Panc1 (cell line): ENCODE measurements at places on chromosomes 5 and 9.

GRCh38 chr5:856531-857425 is 6.0 kb upstream of the ZDHHC11 start:
- DNase-seq: no peak

DNA sequence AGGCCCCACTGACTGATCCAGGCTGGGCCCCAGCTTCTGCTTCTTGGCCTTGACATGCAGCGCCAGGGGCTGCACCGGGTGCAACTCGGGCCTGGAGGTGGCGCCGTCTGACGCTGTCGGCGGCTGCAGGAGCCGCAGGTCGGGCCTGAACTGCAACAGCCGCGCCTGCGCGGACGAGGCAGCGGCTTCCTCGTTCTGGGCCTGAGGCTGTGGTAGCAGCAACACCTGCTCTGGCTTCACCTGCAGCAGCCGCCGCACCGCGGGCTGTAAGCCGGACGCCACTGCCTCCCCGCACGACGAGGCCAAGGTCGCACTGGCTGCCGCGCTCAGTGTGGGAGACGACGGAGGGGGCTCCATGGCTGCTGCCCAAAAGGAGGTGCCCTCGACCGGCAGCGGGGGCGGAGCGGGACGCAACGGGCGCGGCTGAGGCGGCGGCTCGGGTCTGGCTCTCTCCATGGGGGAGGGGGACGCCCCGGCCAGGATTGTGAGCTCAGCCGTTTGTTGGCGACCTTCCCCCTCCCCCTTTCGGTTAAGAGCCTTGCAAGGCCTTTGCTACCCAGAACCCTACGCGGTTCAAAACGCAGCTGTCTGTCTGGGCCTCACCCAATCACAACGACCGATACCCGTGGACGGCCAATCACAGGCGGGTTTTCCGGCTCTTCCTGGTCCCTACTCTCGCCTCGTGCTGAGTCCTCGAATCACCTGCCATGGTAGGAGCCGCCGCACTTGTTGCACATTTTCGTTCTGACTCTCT is 438 bp downstream of the SOX30 start:
- DNase-seq: no peak

DNA sequence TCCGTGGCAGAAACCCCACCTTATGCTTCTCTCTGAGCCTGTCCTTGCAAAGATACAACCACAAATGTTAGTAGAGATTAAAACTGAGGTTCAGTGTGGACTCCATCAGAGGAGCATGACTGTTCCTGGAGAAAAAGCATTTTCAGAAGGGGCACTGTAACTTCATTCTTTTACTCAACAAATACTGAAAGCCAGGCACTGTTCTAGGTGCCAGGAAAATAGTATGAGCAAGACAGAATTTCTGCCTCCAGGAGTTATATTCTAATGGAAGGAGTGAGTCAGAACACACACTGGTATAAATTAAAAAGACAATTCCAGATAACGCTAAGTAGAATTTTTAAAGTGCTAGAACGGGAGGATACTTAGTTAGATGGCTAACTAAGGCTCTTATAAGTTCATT is 251.4 kb upstream of the GAS1 start:
- DNase-seq: no peak

DNA sequence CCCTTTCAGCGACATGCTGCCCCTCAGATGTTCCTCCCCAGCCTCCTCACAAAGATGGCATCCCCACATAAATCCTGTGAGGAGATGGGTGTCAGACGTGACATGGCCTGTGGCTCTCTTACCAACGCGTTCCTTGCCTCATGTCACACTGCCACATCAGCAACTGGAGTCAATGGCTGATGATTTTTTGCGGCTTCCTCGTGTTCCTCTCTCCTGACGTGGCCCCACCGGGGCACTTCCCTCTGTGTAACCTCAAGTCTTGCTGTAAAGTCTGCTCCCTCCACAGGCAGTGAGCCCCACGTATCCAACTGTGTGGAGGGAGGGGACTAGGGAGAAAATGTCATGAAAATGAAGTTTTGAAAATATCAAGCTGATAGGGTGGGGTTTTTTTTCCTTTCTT is 53.2 kb upstream of the SHISAL2B start:
- no peak for DNase-seq

DNA sequence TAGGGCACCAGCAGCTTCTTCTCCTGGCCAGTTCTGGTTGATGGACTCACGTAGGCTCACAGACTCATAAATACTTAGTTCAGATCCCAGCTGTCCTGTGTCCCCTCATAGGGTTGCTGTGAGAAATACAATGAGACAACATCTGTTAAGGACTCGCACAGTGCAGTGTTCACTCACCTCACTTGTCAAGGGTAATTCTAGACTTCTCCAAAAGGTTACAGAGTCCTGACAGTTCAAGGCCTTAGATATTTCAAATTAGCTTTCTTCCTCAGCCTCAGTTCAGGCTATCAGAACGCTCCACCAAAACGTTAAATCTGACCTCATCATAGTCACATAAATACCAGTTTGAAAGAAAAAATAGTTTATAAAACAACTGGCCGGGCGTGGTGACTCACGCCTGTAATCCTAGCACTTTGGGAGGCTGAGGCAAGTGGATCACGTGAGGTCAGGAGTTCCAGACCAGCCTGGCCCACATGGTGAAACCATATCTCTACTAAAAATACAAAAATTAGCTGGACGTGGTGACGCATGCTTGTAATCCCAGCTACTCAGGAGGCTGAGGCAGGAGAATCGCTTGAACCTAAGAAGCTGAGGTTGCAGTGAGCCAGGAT is 106.3 kb downstream of the UGCG start:
- no peak for DNase-seq

GRCh38 chr5:160197341-160198144 is 31.8 kb upstream of the FABP6 start:
- no peak for DNase-seq

DNA sequence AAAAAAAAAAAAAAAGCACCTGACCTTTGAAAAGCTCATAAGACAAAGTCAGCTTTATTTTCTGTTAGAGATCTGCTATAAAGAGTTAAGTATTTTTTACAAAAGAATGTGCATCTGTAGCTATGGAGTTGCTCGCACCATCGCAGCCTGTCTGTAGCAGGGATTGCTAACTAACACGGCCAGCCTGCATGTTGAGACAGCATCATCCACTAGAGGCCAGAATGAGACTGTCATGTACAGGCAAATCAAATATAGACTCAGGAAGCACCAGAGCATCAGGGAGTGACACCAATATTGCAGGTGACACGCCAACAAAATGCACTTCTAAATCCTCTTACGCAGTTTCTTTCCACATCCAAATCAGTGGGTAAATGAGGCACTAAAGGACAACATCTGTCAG is 136.3 kb upstream of the RASEF start:
- DNase-seq: no peak

GRCh38 chr9:116027511-116027910 is 126.1 kb upstream of the PAPPA start:
- DNase-seq: no peak

GRCh38 chr5:138360941-138361452 is 8.5 kb downstream of the KDM3B start:
- DNase-seq: no peak

GRCh38 chr9:7185612-7186011 is 427.8 kb downstream of the KDM4C start:
- DNase-seq: peak; percentile 7

- DNase-seq: no peak
Measured at GRCh38 chr5:151054709-151055108, 26.1 kb downstream of the TNIP1 start.

- no peak for DNase-seq
Measured at GRCh38 chr5:151195622-151196021, 28.3 kb downstream of the CCDC69 start.

DNA sequence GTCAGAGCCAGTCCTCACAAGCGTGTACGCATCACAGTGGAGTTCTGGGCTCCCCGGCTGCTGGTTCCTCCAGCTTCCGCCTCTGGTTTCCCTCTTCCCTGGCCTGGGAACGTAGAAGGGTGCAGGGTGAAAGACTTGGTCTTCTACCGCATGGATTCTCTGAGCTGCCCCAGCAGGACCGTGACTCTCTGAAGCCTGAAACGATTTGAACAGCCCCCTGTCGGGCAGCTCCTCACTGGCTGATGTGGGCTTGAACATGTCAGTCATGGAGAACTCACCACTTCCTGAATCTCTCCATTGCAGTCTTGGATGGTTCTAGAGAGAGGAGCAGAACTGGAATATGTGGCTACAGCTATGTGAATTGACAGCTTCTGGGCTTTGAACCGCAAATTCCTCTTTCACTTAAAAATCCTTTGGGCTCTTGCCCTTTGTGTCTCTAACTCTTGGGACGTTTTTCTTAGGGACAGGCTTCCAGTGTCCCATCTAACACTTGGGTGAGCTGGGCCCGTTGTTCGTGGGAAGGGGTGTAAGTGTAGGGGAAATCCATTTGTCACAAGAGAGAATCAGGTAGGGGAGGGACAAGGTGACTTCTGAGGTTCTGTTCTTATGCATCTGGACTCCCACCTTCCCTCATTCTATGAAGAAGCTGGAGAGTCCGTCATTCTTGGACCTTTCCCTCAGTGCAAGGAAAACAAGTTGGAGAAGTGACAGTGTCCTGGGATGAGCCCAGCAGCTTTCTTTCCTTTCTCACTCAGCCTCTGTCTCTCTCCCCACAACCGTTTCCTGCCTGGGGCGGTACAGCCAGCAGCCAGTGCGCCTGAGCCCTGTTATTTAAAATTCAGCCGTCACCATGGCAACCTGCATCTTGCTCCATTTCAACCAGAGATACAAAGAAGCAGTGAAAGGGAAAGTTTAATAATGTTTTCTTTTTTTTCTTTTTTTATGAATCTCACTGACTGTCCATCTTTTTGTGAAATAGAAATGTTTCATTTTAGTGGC is 84.7 kb downstream of the PTTG1 start:
- no peak for DNase-seq

- no peak for DNase-seq
Measured at GRCh38 chr5:111574311-111574710, 62.0 kb upstream of the STARD4 start.

DNA sequence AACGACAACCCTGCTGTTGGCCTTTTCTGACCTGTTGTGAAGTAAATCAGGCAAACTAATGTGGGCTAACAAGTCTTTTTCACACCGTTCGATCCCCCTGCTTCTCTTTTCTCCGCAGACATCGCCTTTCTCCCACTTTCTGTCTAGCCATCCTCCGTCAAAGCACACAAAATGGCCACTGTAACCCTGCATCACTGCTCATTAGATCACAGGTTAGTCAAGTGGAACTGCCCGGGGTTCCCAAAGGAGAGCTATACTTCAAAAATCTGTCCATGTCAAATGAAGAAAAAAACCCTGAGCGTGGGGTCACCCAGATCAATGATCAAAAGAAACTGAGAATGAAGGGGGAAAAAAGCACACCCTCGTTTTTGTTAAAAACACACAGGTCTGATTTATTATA is 212.1 kb downstream of the ARL15 start:
- DNase-seq: no peak

DNA sequence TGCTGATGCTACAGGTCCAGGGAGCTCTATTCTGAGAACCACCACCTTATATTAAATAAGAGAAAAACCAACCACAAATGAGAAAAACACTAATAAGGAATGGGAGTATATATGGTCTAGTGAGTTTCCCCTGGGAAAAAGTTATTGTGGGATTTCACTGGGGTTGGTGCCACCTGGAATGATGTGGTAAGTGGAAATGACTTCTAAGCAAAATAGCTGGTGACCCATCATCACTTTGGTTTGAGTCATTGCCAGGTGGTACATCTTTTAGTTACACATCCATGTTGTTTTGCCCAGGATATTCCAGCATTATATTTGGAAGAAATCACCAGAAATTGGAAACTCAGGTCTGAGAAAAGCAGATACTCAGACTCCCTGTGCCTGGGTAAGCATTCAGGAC is 437.3 kb downstream of the DTWD2 start:
- DNase-seq: no peak

- DNase-seq: no peak
Measured at GRCh38 chr5:63398346-63398745, 563.9 kb downstream of the HTR1A start.

DNA sequence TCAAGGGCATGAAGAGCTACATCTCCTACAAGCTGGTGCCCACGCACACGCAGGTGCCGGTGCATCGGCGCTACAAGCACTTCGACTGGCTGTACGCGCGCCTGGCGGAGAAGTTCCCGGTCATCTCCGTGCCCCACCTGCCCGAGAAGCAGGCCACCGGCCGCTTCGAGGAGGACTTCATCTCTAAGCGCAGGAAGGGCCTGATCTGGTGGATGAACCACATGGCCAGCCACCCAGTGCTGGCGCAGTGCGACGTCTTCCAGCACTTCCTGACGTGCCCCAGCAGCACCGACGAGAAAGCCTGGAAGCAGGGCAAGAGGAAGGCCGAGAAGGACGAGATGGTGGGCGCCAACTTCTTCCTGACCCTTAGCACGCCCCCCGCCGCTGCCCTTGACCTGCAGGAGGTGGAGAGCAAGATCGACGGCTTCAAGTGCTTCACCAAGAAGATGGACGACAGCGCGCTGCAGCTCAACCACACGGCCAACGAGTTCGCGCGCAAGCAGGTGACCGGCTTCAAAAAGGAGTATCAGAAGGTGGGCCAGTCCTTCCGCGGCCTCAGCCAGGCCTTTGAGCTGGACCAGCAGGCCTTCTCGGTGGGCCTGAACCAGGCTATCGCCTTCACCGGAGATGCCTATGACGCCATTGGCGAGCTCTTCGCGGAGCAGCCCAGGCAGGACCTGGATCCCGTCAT is 1.4 kb downstream of the SNX18 start:
- no peak for DNase-seq

GRCh38 chr5:93327605-93328004 is 253.4 kb downstream of the NR2F1-AS1 start:
- no peak for DNase-seq

DNA sequence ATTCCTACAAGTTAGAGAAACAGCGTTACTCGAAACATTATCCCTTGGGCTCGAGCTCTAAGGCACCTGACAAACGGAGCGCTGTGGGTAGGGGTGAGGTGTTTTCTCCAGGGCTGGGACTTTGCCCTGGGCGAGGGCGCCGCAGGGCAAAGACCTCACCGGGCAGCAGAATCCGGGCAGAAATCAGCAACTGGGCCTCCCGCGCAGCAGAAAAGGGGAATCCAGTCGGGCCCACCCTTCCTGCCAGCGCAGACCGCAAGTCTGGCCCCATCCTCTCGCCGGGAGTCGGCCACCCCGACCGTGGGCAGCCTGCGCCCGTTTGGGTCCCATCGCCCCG is 430 bp upstream of the MSH3 start:
- DNase-seq: no peak

- DNase-seq: no peak
Measured at GRCh38 chr9:79432485-79432884, 139.3 kb upstream of the TLE4 start.
